Large intestine (tissue), 12 donors: ENCODE measurements at places on chromosomes 7 and 10.

DNA sequence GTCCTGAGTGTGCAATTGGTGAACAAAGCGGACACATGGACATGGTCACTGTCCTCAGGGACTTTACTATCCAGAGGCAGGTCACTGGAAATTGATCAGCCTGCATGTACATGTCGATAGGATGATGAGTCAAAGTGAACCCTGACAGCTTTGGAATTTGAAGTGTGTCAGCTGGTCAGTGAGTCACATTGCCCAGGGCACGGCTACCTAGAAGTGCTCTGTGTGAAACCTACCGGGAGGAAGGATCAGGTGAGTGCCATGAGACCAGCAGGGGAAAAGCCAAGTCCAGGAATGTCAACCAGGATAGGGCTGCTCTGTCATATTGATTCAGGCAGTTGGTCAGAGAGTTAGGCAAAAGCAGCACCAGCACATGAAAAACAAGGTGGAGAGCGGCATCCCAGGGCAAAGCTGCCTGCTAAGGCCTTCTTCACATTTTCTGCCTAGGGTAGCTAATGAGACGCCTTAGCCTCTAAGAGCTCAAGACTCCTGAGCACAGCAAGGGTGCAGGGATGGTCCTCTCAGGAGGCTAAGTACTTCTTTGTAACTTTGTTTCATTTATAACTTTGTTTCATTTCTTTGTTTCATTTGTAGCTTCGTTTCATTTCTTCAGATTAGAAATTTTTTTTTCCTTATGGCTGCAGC, 19.4 kb upstream of the PDCD4 start:
- peak; percentile 93 for DNase-seq

DNA sequence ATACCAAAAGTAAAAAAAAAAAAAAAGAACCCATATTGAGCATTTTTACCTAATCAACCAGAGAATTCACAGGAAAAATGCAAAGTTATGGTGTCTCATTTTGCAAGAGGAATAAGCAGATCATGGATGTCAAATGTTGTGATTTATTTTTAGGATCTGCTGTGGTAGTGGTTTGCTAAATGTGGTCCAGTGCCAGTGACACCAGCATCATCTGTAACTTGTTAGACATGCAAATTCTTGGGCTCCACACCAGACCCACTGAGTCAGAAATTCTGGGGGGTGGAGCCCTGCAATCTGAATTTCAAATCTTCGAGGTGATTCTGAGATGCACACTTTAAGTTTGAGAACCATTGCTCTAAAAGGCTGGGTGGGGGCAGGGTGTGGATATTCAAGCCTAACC, 30.1 kb upstream of the ZEB1 start:
- no peak for DNase-seq

GRCh38 chr10:103154521-103155299, 38.4 kb downstream of the NT5C2 start:
- no peak for DNase-seq

DNA sequence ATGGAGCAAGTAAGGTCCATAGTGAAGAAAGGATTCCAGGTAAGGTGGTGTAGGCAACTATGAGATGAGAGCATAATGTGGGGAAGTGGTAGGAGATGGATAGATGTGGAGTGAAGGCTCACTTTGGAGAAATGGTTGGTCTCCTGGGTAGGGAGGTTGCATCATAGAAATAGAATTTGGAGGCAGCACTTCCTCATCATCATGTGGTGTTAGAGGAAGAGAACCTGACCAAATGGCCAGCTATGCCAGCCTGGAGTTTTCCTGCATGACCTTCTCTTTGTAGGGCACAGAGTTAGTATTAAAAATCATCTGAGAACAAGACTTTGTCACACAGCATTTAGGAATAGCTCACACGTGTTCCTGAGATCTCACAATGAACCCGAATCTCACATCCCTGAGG, 126.7 kb upstream of the CXCL12 start:
- DNase-seq = no peak

DNA sequence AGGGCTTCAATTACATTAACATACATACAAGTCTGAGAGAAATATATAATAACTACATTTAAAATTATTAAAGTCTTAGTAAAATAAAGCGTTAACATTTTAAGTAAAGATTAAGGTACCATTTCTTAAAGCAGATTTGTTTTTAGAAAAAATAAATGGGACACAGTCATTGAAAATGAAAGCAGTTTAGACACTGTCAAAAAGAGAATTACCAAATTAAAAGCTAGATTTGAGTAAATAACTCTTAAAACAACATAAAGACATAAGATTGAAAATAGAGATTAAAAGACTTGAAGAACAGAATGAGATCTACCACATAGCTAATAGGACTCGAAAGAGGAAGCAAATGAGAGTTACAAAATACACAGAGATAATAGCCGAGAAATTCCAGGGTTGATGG, 562.2 kb upstream of the FOXK1 start:
- DNase-seq = no peak
